ENCODE measurements at places on chromosomes 3 and 15.

DNA sequence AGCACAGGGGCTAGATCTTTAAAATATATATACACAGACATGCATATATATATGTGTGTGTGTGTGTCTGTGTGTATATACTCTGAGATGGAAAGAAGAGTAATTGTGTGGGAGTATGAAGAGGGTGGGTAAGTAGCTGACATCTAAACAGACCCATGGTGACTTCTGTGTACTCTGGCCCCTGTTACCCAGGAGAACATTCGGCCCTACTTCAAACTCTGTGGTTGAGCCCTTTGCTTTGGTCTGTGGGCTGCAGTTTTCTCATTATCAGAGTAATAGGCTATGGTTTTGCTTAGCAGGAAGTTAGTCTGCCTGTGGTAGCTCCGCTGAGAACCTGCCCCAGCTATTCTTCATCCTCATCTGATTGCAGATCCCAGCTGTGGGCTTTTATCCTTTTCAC lies 141.4 kb downstream of the RBPMS2 start:
- no peak for DNase-seq

DNA sequence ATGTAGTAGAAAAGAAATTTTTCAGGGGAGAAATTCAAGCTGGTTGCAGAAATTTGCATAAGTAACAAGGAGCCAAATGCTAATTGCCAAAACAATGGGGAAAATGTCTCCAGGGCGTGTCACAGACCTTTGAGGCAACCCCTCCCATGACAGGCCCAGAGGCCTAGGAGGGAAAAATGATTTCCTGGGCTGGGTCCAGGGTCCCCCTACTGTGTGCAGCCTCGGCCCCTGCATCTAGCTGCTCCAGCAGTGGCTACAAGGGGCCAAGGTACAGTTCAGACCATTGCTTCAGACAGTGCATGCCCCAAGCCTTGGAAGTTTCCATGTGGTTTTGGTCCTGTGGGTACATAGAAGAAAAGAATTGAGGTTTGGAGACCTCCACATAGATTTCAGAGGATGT lies 70.7 kb downstream of the ZPLD1 start:
- no peak for DNase-seq

- no peak for DNase-seq
These were observed 300.1 kb downstream of the TLE3 start for GRCh38 chr15:69797615-69798014.

DNA sequence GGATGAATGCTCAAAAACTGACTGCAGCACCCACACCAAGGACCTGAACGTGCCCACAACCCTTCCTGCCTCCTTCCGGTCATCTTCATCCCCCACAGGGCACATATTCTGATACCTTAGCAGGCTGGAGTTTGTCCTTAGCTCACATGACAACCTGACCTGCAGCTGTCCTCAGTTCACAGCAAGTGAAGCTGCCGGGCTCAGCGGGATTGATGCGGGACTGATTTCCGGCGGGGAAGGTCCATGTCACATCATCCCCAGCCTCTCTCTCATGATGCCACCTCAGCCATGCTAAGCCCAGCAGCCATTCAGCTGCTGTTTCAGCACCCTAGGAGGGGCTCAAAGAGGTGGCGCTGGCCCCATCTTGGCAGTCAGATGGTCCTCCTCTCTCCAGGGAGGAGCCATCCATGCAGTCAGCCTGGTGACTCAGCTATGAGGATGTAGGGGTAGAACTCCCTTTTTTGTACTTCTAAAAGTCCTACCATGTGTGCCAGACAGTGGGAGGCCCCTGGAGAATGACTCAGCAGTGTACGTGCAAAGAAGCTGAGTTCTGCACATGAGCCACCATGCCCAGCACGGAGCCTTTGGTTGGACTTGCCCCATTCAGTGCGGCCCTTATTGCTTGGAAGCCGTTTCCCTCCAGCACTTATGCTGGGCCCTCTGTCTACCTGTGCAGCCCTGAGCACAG lies 9.5 kb downstream of the CA12 start:
- peak; percentile 54 for DNase-seq

DNA sequence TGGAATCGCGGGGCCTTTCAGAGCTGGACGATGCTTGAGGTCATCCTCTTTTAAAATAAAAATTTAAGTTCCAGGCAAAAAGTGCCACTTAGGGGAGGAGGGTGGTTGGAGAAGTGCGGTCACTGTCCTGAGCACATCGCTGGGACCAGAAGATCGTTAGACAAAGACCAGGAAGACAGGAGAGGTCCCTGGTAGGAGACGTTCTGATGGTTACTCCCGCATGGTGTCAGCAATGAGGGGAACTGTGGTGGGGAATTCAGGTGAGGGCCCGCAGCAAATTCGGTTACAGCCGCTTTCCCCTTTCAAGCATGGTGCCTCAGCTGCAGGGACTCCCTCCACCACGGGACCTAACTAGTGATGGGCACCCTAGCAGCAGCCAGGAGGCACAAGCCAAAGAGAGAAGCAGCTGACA lies 1.0 kb upstream of the ISY1 start:
- DNase-seq, result no peak

GRCh38 chr3:159137949-159138348 lies 336.1 kb downstream of the MFSD1 start:
- no peak for DNase-seq

- DNase-seq, result no peak
These were observed 990.4 kb upstream of the CADM2 start for GRCh38 chr3:83968356-83968755.

DNA sequence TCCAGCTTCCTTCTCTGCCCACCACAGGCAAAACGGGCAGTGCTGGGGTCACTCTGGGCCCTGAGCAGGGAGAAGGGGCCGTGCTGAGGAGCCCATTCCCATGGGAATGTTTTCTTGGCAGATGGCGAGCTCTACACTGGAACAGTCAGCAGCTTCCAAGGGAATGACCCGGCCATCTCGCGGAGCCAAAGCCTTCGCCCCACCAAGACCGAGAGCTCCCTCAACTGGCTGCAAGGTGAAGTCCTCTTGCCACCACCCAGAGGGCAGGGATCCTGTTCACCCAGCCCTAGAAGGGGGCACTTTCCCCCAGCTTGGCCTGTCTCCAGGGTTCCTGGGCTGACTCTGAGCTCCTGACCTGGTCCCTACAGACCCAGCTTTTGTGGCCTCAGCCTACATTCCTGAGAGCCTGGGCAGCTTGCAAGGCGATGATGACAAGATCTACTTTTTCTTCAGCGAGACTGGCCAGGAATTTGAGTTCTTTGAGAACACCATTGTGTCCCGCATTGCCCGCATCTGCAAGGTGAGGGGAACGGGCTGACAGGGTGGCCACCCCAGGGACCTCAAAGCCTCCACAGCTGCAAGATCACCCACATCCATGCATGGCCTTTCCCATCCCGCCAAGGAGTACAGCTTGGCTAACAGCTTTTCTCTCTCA lies 12.4 kb downstream of the CIB1 start:
- DNase-seq, result no peak

All from omental fat pad (tissue), 4 donors.